ENCODE measurements at places on chromosomes 1 and 21.
A peak's percentile ranks its signal among the peaks of the same experiment; 100 is the strongest.

DNA sequence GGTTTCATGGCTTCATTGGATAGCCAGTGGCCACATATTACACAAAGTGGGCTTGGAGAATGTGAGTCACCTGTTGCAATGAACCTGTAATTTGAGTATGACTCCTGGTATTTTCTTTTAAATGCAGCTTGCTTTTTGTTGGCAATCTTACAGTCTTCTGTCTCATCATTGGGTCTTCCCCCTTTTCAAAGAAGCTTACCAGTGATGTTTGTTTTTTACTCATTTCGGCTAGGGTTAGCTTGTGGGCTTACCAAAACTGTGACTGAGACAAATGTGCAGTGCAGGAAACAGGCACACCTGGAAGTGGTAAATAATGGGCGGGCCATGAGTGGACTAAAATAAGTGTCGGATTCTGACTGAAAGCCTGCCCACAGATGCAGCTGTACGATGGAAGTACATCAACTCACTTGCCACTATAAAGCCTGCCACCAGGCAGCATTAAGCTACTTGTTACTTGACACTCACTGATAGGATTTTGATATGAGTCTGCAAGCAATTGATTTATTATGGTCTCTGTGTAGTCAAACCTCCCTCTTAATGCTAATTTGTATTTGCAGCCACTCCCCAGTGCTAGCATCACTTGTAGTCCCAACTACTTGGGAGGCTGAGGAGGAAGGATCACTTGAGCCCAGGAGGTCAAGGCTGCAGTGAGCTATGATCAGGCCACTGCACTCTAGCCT is 4.2 kb downstream of the HHAT start:
- DNase-seq: peak; percentile 77

DNA sequence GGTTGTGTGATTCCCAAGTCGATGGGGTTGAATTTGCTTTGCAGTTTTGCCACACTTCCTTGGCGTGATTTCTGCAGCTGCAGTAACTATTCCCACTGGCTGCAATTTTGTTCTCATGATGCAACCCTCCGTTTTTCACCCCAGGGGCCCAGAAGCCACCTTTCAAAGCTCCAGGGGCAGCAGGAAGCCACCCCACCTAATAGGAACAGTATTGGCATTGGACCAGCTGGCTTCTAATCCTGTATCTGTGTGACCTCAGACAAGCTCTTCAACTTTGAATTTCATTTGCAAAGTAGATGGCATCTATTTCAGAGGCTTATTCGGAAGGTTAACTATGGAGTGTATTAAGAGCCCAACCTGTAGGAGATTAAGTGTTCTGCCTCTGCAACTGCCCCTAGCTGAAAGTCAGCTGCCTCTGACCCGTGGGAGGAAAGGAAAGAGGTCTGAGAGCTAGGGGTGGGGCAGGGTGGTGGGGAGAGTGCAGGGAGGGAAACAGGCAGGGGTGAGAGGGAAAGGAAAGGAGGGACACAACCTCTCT is 12.6 kb downstream of the C1orf115 start:
- DNase-seq: no peak

GRCh38 chr1:150511551-150511950 is 3.6 kb downstream of the ECM1 start:
- no peak for DNase-seq

- DNase-seq: no peak
These were observed 408.8 kb upstream of the DAB1 start for GRCh38 chr1:57832612-57833011.

DNA sequence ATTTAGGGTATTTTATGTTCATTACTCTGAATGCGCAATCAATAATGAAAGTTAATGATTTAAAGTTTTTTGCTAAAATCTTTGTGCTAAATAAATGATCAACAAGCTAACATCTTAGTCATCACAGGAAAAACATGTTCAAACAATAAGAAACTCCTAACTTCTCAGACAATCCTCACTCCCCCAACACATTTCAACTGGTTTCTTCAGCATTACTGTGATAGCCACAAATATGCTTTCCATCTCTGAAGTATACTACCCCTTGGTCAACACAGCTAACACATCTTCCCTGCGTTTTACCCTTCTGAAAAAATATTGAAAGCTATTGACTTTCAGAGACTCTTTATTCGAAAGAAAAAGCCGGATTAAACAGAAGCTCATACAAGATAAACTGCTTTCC is 85.8 kb downstream of the ZNF644 start:
- DNase-seq: no peak

DNA sequence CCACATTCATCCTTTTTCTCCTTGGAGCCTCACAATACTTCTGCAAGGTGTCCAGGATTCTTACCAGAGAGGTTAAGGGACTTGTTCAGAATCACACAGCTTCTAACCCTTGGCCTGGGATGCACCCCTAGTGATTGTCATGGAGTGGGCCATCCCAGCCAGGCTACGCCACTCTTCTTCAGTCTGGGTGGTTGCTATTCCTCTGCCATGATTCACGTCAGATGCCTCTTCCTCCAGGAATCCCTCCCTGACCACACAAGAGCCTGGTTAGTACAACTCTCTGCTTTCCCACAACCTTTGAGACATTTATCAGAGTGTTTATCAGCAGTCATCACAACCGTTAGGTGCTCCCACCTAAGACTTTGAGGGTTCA is 121.8 kb downstream of the EPHB2 start:
- no peak for DNase-seq
